ENCODE measurements at places on chromosomes 11 and 22.

- DNase-seq, result peak; percentile 56
These were observed 11.6 kb upstream of the RTN4R start for GRCh38 chr22:20279662-20280134.

DNA sequence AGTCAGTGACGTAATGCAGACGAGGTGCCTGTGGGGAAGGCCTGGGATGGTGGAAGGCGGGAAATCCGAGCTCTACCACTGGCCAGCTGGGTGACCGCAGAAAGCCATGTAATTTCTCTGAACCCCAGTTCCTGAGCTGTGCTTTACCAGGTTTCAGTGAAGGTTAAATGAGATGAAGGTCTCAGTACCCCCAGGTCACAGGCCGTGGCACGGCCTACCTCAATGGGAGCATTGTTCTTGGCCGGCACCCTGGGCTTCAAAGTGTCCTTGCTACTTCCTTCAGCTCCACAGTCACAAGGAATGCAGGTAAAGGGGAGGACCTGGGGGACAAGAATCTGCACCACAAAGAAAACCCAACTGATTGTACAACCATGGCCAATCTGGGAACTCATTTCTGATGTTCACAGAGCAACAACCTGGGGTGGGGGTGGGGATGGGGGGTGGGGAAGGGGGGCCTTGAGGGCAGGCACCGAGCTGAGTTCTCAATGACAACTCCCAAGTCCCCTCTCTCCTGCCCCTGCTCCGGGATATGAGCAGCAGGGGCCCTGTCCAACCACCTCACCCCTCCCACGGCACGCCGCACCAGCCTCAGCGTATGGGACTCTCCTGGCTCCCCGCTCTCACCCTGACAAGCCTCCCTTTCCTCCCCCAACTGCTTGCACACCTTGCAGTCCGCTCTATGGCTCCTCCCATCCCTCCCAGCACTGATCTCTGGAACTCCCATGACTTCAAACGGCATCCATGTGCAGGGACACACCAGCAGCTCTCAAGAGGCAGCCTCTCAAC is 59.1 kb upstream of the ARFGAP3 start:
- no peak for DNase-seq

DNA sequence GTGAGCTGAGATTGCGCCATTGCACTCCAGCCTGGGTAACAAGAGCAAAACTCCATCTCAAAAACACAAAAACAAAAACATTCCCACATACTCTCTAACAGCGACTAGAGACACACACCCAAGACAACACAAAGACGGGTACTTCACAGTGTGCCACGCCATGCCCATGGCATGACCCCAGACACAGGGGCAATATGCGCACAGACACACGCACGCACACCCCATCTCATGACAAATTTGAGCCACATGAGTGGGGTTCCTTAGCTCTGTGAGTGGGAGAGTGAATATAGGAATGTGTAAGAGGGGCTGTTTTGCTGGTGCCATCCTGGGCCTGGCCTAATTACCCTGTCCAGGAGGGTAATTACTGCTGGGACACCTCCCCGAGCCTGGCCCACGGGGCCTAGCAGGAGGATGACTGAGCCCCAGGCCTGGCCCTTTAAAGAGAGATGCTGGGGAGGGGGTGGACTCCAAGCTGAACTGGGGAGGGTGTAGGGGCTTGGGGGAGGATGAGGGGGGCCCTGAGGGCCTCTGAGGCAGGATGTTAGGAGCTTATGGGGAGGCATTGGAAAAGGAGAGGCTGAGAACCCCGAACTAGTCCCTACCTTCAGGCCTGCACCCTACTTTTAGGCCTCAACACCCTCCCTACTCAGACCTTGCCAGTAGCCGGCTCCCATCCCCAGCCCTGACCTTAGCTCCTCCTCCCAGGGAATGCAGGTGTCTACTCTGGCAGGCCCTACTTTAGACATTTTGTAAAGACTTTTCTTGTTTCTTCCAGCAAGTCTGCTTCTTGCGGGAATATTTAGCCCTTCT is 1.5 kb downstream of the LTBP3 start:
- no peak for DNase-seq

DNA sequence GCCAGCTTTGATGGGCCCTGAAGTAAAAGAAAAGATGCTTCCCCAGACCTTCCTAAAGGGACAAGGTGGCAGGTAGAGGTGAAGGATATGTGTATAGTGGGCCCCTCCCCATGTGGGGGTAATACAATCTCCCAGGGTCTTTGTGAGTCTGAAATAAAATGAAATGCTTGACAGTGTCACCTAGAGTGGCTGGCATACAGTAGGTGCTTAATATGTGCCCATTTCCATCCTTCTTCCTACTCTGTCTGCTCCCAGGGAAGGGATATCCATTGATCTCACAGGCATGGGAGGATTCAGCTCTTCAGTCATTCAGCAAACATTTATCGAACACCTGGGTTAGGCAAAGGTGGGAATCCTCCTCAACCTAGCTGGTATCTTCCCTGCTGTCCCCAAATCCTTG is 6.1 kb upstream of the CREB3L1 start:
- no peak for DNase-seq

Data from HT1080 (cell line).